ENCODE measurements at places on chromosomes 3 and 15.

GRCh38 chr3:151282921-151283320 lies 4.6 kb upstream of the P2RY14 start:
- no peak for DNase-seq

- DNase-seq: no peak
Observed at GRCh38 chr3:67377299-67377698, 277.1 kb downstream of the SUCLG2 start.

DNA sequence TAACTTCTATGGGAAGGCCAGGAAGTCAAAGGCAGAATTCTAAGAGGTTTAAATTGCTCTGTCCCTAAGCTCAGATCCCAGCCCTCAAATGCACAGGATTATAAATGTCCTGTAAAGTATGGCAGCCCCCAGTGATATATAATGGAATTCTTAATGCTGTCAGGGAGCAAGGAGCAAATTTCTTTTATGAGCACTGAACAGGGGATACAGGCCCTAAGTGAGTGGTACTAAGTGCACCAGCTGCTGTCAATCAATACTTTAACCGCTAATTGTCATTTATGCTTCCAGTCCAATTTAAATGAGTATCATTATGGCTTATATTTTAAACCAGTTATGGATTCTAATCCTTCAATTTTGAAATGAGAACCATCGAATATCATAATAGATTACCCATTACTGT lies 4.7 kb downstream of the SLC9A9 start:
- DNase-seq: no peak

GRCh38 chr3:187624588-187624987 lies 45.6 kb downstream of the SST start:
- no peak for DNase-seq

- no peak for DNase-seq
Observed at GRCh38 chr3:39449796-39450195, 17.7 kb upstream of the MOBP start.

- no peak for DNase-seq
Observed at GRCh38 chr15:67915461-67916374, 75.9 kb upstream of the RNU6-1 start.

- DNase-seq: no peak
Observed at GRCh38 chr3:107910713-107911259, 180.0 kb downstream of the CD47 start.

- no peak for DNase-seq
Observed at GRCh38 chr3:189040656-189041335, 131.0 kb upstream of the TPRG1 start.

DNA sequence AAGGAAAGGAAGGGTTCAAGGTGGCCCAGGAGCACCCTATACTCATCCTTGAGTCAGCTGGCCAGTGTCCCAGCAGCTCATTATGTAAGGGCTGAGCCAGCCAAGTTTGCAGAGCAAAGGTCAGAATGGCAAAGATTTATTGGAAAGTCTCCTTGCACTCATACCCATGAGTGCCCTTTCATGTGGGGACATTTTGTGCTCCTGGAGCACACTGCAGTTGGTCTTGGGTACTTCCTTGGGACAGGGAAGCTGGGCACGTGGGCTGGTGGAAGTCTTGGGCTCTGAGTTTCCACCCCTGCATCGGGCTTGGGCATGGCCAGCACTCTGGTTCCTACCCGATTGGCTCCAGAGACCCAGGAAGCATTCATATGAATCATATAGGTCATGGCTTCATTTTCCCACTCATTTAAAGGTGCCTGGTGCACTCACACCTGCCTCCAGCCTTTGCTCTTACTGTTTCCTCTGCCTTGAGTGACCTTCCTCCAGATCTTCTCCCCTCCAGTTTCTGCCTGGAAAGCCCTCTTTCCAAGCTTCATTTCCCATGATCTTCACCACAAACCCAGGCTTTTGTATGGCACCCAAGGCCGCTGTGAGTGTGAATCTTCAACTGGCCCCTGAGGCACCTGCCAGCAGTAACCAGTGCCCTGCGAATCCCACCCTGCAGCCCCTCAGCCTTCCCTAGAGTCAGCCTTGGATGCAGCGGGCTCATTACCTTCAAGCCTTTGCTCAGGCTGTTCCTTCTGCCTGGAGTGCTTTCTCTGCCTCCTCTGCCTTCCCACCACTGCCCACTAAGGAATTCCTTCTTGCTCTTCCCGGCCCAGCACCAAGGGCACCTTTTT lies 10.5 kb upstream of the PRKCD start:
- DNase-seq: no peak

DNA sequence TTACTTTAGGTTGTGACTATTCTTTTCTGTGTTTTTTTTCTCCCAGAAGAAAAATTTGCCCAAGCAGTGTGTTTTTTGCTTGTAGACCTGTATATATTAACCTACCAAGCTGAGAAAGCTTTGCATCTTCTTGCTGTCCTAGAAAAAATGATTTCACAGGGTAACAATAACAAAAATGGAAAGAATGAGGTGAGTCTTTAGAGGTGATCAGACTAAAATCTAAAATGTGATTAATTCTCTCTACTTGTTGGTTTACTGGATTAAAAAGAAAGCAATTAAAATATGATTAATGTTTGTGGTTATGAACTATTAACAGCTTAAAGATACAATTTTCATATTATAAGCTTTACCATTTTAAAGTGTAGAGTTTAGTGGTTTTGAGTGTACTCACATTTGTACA lies 28.2 kb downstream of the CNOT10 start:
- no peak for DNase-seq
